ENCODE measurements at places on chromosomes 6 and 20.

DNA sequence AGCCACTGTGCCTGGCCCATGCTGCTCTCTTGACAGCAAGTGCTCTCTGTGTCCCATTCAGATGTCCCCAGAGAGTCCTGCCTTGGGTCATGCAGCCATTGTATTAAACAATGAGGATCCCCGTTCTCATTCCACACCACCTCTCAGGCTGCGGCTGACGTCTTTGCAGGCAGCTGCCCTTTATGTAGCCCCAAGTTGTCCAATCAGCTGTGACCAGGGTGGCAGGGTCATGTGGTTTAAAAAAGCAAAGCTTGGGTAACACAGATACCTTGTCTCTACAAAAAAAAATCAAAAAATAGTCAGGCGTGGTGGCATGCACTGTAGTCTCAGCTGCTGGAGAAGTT lies 13.2 kb downstream of the GCNT2 start:
- DNase-seq: no peak

- no peak for DNase-seq
Measured at GRCh38 chr6:152598901-152599537, 38.1 kb downstream of the SYNE1 start.

DNA sequence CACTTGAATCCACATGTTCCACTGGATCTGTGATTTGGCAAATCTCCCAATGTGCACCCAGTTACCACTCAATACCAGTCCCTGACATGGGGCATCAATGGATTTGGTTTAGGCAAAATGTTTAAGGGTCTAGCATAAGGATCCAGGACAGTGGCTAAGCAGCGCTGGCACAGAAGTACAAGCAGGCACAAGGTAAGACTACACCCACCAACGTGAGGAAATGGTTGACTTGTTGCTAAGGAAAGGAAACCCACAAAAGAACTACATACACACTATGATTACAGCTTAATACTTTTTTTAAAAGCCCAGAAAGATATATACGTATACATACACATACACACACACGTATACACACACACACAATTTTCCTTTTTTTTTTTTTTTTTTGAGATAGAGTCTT lies 79.0 kb downstream of the DNAAF9 start:
- DNase-seq: no peak

GRCh38 chr6:142207265-142207877 lies 60.3 kb downstream of the VTA1 start:
- no peak for DNase-seq

GRCh38 chr6:37566111-37566949 lies 66.6 kb upstream of the CCDC167 start:
- no peak for DNase-seq

GRCh38 chr20:44772636-44773035 lies 27.0 kb downstream of the KCNK15 start:
- no peak for DNase-seq

DNA sequence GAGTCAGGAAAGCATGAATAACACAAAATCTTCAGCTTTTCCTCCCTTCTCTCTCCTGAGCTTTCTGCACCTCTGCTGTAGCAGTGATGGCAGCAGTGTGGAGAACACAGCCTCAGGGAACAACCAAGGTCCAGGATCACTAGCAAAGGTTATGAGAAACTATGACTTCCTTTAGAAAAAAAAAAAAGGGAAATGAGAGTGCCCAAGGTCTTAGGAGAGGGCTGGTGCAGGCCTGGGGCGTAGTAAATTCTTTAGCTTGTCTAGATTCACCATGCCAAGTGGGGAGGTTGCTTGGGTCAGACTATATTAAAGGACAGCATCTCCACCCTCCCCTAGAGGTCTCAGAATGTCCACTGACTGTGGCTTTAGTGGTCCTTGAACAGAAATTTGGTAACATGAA lies 40.4 kb upstream of the POLR1H start:
- DNase-seq: no peak

- DNase-seq: no peak
Measured at GRCh38 chr6:113763876-113764275, 93.3 kb upstream of the MARCKS start.

DNA sequence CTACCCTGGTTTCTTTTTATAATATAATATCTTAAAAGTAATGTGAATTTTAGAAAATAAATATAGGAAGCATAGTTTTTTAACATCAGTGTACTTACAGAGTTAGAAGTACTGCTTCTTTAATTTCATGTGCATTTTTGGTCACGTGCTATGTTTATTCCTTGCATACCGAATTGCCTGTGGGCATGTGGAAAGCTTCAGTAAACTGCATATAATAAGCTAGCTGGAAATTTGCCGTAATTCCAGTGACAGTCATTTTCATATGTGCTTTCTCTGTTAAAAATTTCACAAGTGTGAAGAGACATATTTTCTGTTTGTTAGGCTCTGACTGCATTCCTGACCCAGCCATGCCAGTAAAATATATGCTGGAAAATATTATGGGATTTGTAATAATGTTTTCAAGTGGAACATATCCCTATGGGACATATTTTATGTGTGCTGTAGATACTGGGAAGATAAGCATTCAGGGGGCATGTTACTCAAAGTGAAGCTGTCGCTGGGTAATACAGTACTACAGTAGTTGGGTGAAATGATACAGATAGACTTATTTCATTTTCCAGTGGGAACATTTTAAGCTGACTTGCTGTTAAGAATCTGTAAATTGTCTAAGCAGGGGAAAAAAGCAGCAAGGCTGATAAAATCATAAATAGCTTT lies 616.7 kb downstream of the FRK start:
- DNase-seq: no peak

All from AG04449 (cell line).